ENCODE measurements at places on chromosomes 13 and 19. TPM values are rescaled to one million over a fixed set of nuclear protein-coding genes. Genes with fewer than 3 reads are reported as not detected.

CARD8 gene
- total RNA-seq: 316 TPM

SIAH3 gene
- 1.5 TPM for total RNA-seq

ZBTB32 gene
- total RNA-seq: 0.50 TPM

ZNF418 gene
- total RNA-seq: 5.2 TPM

FGF9 gene
- 7.3 TPM for total RNA-seq

CD33 gene
- total RNA-seq: 0.58 TPM

PRKCG gene
- total RNA-seq: not detected

CBLC gene
- total RNA-seq: not detected

SHC2 gene
- total RNA-seq: 0.64 TPM

Measured in CD4-positive, alpha-beta memory T cell (primary cell).